ENCODE measurements at places on chromosomes 4 and X.

DNA sequence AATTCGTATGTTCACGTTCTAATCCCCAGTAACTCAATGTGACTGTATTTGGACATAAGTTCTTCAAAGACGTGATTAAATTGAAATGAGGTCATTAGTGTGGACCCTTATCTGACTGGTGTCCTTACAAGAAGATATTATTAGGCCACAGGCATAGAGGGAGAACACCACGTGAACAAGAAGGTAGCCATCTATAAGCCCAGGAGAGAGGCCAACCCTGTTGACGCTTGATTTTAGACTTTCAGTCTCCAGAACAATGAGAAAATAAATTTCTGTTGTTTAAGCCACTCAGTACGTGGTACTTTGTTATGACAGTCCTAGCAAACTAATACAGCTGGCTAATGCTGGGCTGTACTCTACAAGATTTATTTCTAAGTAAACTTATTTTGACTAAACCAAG, 1.5 kb upstream of the EIF1AX start:
- no peak for DNase-seq

GRCh38 chr4:134073711-134074110, 127.9 kb downstream of the PABPC4L start:
- DNase-seq = no peak

GRCh38 chrX:20438871-20439526, 172.3 kb upstream of the RPS6KA3 start:
- no peak for DNase-seq

DNA sequence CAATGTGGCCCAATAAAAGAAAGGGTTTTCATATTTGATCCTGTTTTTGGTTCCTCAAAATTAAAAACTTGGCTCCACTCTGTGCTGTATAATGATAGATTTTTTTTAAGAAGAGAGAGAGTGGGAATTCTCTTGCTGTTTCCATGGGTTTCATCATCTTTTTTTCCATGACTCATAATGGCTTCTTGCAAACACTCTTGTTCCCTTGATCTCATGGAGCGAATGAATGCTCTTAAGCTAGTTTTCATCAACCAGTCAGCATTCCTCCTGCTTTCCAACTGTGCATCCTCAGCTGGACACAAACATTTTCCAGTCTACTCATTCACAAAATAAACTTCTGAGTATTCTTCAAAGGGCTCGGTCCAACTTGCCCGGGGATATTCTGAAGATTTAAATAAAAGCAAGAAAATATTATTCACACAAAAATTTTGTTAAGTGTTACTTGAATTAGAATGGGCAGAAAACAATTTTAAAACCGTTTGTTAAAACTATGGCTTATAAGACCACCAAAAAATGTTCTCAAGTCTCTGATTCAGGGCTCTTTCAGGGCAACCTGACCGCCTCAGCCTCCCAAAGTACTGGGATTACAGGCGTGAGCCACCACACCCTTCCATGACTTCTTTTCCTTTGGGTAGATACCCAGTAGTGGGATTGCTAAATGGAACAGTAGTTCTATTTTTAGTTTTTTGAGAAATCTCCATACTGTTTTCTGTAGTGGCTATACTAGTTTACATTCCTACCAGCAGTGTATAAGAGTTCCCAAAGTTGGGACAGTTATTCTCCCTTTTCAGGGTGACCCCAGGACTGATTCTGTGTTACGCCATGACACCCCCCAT, 64.7 kb downstream of the TMEM156 start:
- DNase-seq = no peak

- DNase-seq = no peak
These were observed 183.2 kb downstream of the RAP1GDS1 start for GRCh38 chr4:98444371-98444770.

- DNase-seq = no peak
These were observed 810.9 kb upstream of the TENM3 start for GRCh38 chr4:181432335-181432734.

GRCh38 chr4:185011408-185011807, 6.9 kb upstream of the HELT start:
- DNase-seq = no peak

GRCh38 chr4:17511950-17512795, at the start of gene QDPR:
Gene QDPR (minus strand): TSS chr4:17512090. CDS start chr4:17512054, 36 bp downstream.
- DNase-seq = peak; percentile 91

DNA sequence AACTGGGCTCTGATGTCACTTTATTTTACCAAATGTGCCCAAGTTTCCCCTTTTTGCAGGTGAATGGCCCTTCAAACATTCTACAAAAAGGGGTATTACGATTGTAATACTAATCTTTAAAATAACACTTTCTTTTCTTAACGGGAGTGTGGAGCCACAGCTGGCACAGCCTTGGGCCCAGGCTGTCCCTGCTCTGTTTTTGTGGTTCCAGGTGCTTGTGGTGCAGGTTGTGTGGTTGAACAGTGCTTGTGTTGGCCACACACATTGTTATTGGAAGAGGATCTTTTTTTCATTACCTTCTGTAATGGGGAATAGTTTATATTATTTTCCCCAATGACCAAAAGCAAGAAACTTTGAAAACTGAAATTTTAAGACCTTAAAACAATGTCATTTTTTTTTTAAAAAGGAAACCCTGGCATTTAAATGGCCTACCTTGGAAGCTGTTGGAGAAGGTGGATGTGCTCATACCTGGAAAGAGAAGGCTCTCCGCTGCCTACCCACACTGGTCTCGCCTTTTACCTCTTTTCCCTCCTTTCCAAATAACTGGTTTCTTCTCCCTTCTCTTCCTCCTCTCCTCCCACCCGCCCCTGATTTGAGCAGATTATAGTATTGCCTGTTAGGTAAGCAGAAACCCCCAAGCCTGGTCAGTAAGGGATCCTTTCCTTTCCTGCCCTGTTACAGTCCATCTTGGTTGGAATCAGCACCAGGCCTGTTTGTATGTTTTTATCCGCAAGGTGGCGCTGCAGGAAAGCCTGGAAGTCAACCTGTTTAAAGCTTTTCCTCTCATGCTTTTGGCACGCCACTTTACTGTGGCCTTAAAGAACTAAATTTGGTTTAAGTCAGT, 28.6 kb downstream of the HADH start:
- peak; percentile 35 for DNase-seq

GRCh38 chr4:40149960-40150385, 46.9 kb upstream of the RHOH start:
- peak; percentile 41 for DNase-seq

- DNase-seq = no peak
These were observed 26.8 kb upstream of the MAGEA10 start for GRCh38 chrX:152165033-152165743.

DNA sequence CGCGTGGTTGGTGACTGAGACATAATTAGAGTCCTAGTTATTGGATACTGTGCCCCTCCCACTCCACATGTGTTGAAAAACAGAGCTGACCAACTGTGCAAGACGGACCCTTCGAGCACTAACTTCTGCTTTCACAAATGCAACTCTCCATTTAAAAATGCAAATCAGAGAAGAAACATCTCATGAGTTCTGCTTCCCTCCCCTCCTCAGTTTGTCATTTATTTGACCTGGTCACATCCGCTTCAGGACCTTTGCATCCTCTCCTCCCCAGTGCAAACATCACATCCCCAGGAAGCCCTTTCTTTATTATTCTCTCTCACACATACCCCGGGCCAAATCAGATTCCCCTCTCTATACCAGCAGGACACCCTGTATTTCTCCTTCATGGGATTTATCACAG, 38.1 kb upstream of the NOCT start:
- peak; percentile 16 for DNase-seq

DNA sequence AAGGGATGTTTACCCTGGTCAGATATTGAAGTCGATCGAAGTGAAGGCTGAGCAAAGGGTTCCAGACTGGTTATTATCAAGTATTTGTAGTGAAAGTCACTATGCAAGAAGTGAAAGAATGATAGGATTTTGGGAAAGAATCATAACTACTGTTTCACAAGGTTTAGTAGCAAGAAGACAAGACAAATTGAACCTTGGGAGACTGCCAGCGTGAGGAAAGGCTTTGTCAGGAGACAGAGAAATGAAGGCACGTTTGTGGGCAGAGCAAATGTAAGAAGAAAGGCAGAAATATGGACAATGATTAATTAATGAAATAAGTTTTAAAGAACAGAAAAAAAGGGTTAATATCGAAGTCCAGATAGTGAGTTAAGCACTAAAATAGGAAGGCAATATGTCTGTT, 456.8 kb downstream of the TRIML1 start:
- no peak for DNase-seq

DNA sequence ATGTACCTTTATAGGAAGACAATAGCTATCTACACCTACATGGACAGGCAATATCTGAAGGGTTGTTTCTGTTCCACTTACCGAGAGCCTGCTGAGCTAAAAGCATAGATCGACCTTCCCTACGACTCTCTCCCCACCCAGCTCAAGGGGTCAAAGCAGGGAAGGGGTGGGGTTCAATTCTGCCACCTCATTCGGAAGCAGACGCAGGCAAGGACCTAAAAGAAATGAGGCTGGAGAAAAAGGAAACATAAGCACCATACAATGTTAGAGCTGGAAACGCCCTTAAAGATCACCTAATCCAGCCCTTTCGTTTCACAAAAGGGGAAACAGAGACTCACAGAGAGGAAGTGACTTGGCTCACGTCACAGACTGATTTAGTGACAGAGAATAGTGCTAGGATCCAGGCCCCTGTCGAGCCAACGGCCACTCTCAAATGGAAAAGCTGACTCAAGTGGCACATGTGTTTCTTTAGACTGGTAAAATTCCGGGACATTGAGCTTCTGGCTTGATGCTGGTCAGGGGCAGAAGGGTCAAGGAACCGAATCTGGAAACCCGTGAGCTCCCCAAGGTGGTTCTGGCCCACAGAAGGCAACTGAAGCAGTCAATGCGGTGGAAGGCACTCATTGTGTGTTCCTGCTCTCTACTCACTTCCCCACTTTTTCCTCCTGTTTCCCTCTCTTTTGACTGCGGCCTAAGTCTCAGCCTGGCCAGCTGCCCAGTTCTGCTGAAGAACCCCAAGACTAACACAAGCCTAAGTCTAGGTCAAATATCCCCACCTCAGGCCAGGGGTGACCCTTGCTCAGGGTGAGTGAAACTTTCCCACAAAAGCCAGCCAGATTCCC, 7.5 kb downstream of the SEPTIN6 start:
- no peak for DNase-seq

DNA sequence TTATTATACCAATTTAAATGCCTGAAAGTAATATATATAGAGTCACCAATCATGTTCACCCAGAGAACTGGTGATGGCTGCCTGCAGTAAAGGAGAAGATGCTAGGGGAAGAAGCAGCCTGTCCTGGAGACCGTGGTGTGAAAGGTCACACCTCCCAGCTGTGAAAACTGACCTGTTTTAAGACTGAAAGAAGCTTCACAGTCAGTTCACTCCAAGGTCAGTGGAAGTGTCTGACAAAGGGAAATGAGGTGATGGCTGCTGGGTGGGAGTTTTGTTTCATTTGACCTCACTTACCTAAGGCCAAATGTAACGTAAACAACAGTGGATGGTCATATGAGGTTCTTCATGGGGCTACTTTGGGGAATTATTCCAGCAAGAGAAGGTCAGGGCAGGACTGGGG, 352.1 kb upstream of the GATB start:
- no peak for DNase-seq

GRCh38 chr4:101864660-101865059, 74.1 kb downstream of the BANK1 start:
- no peak for DNase-seq

DNA sequence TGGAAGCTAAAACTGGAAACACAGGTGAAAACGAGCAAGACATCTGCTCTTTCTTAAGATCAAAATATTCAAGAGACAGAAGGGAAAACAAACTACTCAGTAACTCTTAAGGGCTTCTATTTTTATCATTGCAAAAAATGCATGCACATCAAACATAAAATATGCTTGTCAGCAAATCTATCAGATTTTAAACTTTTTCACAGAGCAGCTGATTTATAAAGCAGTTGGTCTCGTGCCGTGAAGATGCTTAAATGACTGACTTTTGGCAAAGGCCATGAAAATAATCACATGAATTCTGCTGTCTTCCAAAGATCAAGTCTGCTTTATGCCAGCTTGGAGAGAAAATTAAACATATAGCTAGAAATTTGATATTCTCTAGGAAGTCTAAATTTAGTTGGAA, 482.1 kb upstream of the HS3ST1 start:
- no peak for DNase-seq

- DNase-seq = peak; percentile 11
These were observed at the start of gene GLRA3 for GRCh38 chr4:174828845-174829701. Gene GLRA3 (minus strand): TSS chr4:174829247. CDS start chr4:174828811, 436 bp downstream.

GRCh38 chrX:54427837-54428424, 12.3 kb upstream of the TSR2 start:
- no peak for DNase-seq

GRCh38 chr4:142858965-142859364, 12.9 kb upstream of the INPP4B start:
- DNase-seq = no peak

DNA sequence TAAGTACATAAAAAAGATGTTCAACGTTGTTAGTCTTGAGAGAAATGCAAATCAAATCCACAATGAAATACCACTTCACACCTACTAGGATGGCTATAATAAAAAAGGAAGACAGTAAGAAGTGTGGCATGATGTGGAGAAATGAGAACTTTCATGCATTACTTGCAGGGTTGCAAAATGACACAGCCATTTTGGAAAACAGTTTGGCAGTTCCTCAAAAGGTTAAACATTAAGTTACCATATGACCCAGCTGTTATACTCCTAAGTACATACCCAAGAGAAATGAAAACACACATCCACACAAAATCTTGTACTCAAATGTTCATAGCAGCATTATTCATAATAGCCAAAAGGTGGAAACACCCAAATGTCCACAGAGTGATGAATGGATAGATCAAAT, 25.8 kb upstream of the LIMCH1 start:
- no peak for DNase-seq

- DNase-seq = no peak
These were observed 110.7 kb downstream of the PSAPL1 start for GRCh38 chr4:7323872-7324650.

GRCh38 chr4:61786211-61786610, 586.1 kb downstream of the ADGRL3 start:
- DNase-seq = no peak

- DNase-seq = peak; percentile 8
These were observed 11.9 kb downstream of the TMPRSS11D start for GRCh38 chr4:67871867-67872266.

- no peak for DNase-seq
These were observed 54.3 kb downstream of the CHST7 start for GRCh38 chrX:46627711-46628419.

DNA sequence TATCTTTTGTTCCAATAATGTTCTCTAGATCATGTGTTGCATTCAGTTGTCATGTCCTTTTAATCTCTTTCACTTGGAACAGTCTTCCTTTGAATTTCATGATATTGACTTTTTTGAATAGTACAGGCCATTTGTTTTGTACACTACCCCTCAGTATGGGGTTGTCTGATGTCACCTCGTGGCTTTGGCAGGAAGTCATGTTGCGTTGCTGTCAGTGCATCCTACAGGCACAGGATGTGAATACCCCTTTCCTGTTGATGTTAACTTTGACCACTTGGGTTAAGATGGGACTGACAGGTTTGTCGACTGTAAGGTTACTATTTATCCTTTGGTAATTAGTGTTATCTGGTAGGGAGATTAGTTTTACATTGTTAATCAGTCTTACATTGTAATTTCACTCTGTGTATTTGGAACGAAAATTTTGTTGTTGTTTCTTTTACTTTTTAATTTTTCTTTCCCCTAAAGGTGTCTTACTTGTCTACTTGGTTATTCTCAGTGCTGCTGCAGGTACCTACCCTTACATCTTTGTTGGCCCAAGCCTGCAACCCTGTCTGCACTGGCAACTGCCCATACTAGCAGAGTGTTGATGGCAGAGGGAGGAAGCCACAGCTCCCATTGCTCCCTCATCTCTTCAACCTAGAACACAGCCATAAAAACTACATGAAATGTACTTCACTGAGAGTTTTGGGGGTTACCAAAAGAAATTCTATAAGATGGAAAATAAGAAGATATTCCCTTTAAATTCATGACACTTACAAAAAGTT, 14.7 kb upstream of the ATP8A1 start:
- no peak for DNase-seq

GRCh38 chrX:11893933-11894710, 136.1 kb downstream of the MSL3 start:
- DNase-seq = no peak

All from HuH-7.5 (cell line).